ENCODE measurements at places on chromosomes 12 and 14. TPM values are rescaled to one million over a fixed set of nuclear protein-coding genes. Genes with fewer than 3 reads are reported as not detected.

- DNase-seq, result no peak
Observed at GRCh38 chr14:77053046-77053841, 24.7 kb upstream of the IRF2BPL start.

GRCh38 chr12:9134981-9135628, 19.4 kb upstream of the A2M start:
- DNase-seq, result no peak

GRCh38 chr12:16189849-16190248, 87.6 kb downstream of the SLC15A5 start:
- DNase-seq, result no peak

- no peak for DNase-seq
Observed at GRCh38 chr12:94426049-94426448, 33.6 kb downstream of the CEP83 start.

DNA sequence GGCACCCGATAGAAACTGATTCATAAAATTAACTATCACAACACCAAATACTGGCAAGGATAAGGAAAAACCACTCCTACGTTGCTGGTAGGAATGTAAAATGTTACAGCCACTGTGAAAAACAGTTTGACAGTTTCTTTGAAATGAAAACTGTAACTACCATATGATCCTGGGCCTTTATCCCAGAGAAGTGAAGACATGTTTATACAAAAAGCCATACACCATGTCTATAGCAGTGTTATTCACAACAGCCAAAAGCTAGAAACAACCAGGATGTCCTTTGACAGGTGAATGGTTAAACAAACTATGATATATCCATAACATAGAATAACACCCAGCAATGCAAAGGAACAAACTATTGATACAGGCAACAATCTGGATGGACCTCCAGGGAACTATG, 3.7 kb upstream of the C14orf132 start:
- no peak for DNase-seq

DNA sequence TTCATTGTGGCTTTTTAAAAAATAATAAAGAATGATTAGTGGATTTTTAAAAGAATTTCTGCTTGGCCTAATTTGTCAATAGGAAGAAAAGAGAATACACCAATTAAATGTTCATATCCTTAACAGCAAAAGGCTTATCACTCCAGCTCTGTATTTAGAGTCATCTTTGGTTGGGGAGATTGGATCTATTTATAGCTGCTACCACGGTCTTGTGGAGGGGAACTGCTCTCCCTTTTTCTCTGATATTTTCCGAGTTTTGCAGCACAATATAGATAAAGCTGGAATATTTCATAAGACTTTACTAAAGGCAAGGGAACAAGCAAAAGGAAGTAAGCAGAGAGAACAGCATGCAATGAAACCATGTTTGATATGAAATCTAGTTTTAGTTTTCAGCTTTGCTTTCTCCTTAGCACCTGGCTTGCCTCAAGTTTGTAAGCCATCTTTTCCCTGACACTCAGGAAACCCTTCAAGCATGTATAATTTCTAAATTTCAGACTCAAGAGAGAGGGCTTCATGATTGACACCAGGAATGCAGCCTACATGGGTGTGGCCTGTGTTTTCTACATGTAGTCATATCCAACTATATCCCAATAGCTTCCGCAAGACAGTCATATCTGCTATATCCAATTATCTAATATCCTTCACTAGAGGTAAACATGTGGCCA, 35.2 kb downstream of the BRMS1L start:
- DNase-seq, result no peak

- no peak for DNase-seq
Observed at GRCh38 chr14:95935228-95935822, 58.7 kb downstream of the TUNAR start.

DNA sequence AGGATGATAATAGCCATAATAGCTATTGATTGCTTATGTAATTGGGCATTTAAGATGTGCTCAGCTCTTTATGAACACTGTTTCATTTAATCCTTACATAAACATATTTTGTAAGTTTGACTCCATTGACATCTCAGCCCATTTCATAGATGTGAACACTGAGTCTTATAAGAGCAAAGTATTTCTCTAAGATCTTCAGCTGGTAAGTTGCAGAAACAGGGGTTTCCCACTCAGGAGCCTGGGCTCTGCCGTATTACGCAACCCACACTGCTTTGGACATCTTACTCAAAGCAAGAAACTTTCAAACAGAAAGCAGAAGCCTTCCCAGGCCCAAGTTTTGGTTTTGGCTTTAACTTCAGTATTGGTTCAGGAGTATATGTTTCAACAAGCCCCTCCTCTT, 705.1 kb downstream of the MED13L start:
- DNase-seq, result no peak

DNA sequence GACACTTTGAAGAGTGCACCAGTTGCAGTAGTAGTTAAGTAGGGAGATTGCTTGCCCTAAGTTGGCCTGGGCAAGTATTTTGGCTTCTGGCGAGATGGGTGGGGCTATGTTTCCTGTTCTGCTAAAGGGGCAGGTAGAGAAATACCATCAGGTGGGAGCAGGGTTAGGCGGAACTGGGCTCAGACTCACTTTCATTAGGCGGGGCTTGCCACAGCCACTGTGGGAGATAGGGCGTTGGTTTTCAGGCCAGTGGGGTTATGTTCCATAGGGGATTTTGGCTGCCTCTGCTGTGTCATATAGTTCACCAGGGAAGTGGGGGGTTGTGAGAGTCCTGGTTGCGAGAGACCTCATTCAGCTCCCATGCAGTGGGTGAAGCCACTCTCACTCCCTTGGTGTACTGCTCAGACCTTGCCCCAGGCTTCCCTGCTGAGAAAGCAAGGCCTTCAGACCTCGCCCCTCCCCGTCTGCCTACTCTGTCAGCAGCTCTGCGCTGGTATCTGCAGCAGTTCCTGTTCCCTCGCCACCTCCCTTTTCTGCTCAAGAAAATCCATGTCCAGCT, 43.3 kb downstream of the AEBP2 start:
- no peak for DNase-seq

- no peak for DNase-seq
Observed at GRCh38 chr12:13970803-13971202, 10.6 kb downstream of the GRIN2B start.

TAS2R7 gene
- not detected for total RNA-seq

P2RX2 gene
- total RNA-seq, result not detected

NRXN3 gene
- 0.92 TPM for total RNA-seq

All from glomerular endothelial cell (primary cell).